ENCODE measurements at places on chromosomes 13 and 19.

DNA sequence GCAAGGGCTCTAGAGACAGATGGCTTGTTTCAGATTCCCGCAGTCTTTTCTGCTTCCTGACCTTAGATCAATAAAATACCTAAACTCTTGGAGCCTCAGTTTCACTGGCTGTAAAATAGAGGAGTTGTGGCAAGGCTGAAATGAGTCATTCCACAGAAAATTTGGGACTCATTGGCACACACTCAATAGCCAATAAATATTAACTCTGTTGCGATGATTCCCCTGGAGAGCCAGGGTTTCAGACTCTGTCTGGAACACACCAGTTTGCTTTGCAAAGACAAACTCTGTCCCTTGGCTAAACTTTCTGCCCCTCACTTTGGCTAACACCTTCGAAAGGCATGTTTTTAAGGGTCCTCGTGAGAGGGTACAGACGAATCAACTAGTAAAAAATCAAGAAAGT lies 18.1 kb upstream of the UBE2L5 start:
- DNase-seq: no peak

DNA sequence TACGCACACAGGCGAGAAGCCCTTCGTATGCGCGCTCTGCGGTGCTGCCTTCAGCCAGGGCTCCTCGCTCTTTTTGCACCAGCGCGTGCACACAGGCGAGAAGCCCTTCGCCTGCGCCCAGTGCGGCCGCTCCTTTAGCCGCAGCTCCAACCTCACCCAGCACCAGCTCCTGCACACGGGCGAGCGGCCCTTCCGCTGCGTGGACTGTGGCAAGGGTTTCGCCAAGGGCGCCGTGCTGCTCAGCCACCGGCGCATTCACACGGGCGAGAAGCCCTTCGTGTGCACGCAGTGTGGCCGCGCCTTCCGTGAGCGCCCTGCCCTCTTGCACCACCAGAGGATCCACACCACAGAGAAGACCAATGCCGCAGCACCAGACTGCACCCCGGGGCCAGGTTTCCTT lies 4.7 kb downstream of the ZNF324B start:
- DNase-seq: no peak

DNA sequence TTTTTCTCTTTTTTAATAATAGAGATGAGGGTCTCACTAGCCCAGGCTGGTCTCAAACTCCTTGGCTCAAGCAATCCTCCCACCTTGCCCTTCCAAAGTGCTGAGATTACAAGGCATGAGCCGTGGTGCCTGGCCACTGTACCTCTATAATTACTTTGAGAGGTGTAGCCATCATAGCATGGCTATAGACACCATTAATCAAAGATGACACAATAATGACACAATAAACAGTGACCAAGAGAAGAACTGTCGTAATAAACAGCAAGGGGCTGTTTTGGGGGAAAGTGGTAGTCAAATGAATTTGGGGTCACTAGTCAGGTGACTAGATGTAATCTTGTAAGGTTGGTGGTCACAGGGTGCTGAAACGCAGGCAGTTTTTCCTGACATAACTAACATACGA lies 30.4 kb downstream of the KLF5 start:
- no peak for DNase-seq

DNA sequence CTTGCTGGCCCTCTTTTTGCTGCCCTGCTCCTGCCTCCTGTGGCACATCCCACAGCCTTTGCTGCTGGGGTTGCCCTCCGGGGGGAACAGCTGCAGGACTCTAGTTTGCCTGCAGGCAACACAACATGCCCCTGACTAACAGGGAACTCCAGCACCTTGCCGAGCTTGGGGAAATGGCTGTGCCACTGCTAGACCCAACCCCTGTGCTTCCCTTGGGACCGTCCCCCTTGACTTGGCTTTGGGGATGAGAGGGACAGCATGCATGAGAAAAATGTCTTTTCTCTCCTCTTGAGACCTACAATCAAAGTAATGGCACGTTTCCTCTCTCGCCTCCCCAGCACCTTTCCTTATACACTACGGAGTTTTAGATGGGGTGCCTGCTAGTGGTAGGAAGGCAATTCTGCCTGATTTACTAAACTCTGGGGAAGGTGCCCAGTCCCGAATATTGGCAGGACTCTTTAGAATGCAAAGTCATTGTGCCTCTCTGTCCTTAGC lies 12.4 kb upstream of the VWA8 start:
- DNase-seq: no peak

- no peak for DNase-seq
Measured at GRCh38 chr19:35105411-35106290, 10.0 kb upstream of the FXYD3 start.

- DNase-seq: no peak
Measured at GRCh38 chr13:82002710-82003109, 1661.8 kb upstream of the SPRY2 start.

- DNase-seq: no peak
Measured at GRCh38 chr19:18203408-18203862, 407 bp downstream of the RAB3A start.

DNA sequence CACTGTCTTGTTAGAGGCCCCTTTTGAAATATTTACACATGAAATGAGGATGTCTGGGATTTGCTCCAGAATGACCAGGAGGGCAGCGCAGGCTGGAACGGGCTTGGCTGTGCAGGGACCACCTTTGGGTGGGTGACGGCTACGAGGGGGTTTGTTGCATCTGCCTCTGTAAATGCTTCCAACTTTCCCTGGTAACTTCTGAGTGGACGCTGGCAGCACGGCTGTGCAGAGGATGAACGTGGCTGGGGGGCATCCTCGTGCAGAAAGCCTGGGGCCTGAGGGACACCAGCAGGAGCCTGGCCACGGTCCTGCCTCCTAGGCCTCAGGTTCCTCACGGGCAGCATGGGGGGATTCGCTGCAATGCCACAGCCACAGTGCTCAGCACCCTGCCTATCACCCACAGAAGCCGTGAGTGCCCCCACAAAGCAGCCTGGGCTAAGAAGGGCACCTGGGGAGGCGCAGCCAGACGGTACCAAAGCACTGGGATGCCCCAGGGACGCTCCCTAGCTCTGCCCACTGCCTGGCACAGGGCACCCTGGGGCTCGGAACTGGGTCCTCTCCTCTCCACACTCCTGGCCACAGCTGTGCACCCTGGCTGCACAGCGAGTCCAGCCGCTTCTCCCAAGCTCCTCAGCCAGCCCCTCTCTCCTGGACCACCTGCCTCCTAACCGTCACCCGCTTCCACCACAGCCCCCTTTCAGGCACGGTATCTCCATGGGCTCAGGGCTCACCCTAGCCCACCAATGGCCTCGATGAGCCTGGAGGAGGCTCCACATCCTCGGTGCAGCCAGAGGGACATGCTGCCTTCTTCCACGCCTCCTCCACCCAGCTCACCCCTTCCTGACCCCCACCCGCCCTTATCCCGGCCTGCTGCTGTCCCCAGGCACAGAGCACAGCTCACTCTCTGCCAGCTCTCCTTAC lies 44.5 kb downstream of the MLLT1 start:
- DNase-seq: no peak

- no peak for DNase-seq
Measured at GRCh38 chr19:23908165-23908564, 6.5 kb upstream of the ZNF726 start.

DNA sequence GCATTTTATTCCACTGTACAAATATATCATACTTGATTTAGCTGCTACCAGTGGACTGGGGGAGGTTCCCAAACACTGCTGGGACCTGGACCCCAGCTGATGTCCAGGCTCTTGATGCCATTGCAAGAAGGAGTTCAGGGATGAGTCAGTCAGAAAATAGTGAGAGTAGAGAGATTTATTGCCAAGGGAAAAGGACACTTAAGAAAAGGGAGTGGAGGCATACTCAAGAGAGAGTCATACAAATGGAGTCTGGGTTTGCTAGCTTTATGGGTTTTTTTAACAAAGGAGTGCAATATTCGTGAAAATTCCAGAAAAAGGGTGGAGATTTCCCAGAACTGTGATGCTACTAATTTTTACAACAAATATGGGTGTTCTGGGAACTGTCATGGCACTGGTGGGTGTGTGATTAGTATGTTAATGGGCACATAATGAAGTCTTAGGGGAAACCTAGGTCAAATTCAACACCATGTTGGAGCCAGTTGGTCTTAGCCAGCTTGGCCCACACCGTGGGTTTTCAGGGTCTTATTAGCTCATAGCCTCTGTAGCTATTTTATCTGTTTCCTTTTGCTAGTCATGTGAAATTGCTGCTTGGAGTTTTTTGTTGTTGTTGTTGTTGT lies 36.2 kb downstream of the GPC6 start:
- DNase-seq: no peak

DNA sequence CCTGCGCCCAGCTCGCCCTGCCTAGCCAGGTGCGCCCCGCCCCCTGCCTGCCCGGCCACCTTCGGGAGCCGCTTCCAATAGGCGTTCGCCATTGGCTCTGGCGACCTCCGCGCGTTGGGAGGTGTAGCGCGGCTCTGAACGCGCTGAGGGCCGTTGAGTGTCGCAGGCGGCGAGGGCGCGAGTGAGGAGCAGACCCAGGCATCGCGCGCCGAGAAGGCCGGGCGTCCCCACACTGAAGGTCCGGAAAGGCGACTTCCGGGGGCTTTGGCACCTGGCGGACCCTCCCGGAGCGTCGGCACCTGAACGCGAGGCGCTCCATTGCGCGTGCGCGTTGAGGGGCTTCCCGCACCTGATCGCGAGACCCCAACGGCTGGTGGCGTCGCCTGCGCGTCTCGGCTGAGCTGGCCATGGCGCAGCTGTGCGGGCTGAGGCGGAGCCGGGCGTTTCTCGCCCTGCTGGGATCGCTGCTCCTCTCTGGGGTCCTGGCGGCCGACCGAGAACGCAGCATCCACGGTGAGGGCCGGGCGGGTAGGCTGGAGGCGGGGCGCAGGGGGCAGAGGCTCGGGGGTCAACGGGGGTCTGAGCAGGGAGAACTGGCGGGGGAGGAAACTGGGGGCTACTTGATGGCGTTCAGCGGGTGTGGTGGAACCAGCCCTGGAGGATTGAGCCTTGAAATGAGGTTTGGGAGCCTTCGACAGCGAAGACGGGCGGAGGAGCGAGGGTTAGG lies at the start of gene SPINT2:
Gene SPINT2, plus strand, starts transcription at position 88 of the 727 bp plus-strand sequence. Its CDS starts 320 bp downstream, at position 408.
- no peak for DNase-seq

DNA sequence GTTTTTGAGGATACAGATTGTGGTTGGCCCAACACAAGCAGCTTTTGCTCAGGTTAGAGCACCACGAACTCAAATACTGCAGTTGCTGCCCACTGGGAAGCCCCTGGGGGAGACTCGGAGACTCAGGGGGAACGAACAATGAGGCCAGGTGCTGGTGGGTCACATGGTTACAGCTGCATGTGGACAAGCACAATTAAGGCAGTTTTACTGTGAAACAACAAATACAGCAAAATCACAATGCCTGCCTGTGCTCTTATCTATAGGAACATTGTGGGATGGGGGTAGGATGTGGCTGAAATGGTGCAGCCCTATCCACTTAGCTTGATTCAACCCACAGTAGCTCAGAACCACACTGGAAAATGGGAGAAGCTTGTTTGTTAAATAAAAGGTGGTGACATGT lies 119.7 kb upstream of the SPATA13 start:
- DNase-seq: no peak

DNA sequence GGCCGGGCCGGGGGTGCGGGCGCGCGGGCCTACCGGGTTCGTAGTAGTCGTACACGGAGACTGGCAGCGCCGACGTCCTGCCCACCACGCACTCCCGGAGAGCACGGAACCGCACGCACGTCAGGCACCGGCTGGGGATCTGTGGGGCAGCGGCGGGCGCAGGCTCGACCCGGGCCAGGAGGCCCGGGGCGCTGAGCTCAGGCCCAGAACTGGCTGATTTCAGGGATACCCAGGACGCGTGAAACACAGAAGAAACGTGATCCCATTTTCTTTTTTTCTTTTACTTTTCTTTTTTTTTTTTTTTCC lies 9.0 kb downstream of the F2RL3 start:
- no peak for DNase-seq

- no peak for DNase-seq
Measured at GRCh38 chr13:87274209-87274819, 396.9 kb upstream of the SLITRK5 start.

- DNase-seq: no peak
Measured at GRCh38 chr13:30831515-30831914, 74.6 kb upstream of the MEDAG start.

DNA sequence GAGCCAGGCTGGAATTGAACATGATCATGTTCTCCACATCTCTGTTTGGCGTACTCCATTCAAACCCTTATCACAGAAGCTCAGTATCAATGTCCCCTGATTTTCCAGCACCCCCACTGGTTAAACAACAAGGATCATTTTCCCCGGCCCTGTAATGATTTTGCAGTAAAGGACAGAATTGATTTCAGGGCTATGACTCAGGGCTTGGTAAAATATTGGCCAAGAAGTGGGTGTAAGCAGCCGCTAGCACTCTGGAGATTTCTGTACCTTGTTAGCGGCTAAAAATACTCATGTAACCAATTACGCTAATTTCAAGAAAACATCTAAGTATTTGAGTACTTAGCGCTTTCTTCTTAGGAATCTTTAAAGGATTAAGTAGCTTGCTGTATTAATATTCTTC lies 69.5 kb upstream of the FNDC3A start:
- no peak for DNase-seq

- no peak for DNase-seq
Measured at GRCh38 chr13:66984241-66984640, 245.9 kb downstream of the PCDH9 start.

DNA sequence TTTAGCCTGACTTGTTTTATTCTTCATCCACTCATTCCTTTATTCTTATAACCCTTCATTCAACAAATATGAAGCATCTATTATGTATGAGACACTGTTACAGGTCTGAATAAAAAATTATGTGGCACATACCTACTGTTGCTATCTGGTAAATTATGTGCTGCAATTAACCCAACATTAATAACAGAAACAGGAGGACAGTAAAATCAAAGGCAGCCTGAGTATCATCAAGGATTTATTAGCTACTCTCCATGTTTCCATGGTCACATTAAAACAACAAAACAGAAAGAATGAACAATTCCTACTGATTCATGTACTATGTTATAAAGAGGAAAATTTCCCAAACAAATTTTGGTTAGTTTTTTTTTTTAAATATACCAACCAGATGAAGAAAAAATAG lies 43.9 kb downstream of the RAP2A start:
- DNase-seq: no peak

DNA sequence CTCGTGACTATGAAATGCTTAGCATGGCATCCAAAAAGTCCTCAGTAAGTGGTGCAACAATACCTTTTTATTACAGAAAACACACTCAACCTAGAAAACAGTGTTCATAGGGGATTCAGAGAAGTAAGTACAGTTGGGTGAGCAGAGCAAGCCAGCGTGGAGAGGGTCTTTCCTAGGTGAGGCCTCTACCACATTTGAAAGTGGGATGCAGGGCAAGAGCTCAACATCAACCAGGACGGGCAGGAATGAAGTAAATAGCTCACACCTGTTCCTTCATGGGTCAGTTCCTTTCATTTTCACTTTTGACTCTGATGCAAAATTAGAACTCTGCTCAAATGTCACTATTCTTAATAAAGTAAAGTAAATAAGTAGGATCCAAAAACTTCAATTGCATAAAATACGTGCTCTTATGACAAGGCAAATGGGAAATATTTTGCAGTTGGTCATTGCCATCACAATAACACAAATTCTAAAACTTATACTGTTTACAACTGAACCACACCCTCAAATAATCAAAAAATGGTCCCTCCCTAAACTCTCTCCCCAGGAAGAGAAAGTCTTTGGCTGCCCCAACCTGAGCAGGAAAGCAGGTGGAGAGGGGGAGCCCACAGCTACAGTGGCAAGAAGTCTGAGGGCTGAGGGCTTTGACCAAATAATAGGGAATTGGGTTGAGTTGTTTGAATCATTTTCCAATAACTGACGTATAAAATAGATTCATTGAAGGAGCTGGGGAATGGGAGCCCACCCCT lies 20.2 kb downstream of the CHAMP1 start:
- DNase-seq: no peak

Data from esophagus squamous epithelium (tissue), 5 donors.